Bronchial epithelial cell (primary cell): ENCODE measurements at places on chromosomes 4 and X. TPM values are rescaled to one million over a fixed set of nuclear protein-coding genes. Genes with fewer than 3 reads are reported as not detected.

DNA sequence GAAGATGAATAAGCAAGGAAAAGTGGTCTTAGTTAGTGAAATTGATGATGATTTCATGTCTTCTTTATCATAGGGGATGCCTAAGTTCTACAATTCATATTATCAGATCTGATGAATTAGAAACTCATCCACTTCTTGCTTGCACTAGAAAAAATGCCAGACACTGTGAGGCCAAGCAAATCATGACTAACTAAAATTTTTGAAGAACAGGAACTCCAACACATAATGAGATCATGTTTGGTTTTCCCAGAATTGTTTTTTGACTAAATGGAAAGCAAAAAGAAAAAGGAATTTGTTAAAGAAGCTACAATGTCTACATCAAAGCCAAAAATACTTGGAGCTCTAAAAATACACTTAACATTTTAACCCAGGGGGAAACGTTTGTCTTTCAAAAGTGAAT lies 120.4 kb downstream of the ARSF start:
- peak; percentile 14 for DNase-seq

- no peak for DNase-seq
These were observed 176.1 kb downstream of the AASDH start for GRCh38 chr4:56211202-56211601.

- no peak for DNase-seq
These were observed 49.4 kb upstream of the GUCY1A1 start for GRCh38 chr4:155617296-155617695.

DNA sequence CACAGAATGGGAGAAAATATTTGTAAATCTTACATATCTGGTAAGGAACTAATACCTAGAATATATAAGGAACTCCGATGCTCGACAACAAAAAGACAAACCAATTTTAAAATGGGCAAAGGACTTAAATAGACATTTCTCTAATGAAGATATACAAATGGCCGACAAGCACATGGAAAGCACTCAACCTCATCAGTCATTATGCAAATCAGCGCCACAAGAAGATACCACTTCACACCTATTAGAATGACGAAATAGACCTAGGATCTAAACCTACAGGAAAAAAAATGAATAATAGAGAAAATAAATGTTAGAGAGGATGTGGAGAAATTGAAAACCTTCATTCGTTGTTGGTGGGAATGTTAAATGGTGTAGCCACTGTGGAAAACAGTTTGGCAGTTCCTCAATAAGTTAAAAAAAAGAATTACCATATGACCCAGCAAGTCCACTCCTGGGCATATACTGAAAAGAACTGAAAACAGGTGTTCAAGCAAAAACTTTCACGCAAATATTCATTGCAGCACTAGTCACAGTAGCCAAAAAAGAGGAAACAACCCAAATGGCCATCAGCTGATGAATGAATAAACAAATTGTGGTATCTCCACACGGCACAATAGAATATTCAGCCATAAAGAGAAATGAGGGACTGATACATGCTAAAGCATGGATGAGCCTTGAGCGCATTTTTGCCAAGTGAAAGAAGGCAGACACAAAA lies 57.3 kb upstream of the WDR19 start:
- DNase-seq: no peak

DNA sequence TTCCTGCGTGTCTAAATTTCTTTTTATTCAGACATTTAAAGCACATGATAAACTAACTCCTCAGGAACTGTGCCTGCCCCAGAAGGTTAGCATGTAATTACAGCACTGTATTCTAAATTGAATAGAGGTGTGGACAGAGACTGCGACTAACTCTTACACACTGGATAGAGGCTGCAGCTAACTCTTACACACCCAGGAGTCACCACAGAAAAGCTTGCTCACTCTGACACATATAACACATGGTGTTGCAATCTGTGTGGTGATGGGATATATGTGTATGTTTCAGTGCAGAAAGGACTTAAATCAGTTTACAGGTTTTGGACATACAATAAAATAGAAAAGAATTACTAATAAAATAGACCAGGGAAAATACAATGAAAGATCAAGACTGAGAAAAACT lies 41.5 kb downstream of the SMAD1 start:
- peak; percentile 88 for DNase-seq

The ASMT gene
- under 0.01 and 0.13 TPM in 2 replicates for total RNA-seq

GRCh38 chr4:780716-781492 lies 45.0 kb downstream of the CPLX1 start:
- no peak for DNase-seq

DNA sequence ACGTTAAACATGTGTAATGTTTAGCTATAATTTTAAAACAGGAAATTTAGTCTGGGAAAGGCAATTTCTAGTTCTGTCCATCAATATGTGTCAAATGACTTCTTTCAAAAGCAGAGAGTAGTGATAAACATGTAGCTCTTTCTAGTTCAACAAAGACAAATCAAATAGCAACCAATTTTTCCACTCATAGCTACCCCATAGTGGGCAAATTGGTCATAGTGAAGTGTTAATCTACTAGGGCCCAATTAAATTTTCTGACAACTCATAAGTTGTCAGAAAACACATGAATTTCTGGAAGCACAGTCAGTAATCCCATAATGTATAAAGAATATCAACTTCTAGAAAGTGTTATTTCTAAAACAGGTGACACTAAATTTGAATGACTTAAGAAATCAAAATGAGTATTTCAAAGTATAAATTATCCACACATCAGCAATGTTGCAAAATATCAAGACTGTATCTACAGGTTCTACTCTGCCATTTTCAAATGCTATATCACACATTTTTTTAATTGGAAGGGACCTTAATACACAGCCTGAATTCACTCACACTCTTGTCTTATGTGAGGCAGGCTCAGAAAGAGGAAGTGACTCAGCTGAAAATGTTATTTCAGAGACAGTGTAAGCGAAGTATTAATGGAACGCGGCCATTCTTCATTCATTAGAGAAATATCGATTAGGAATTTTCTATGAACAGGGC lies 7.7 kb downstream of the OCIAD2 start:
- peak; percentile 34 for DNase-seq

The FRAS1 gene
- 12.2 and 13.7 TPM in 2 replicates for total RNA-seq

The CABS1 gene
- total RNA-seq: not detected in 2 replicates

The ZNF81 gene
- 2.4 and 3.8 TPM in 2 replicates for total RNA-seq

DNA sequence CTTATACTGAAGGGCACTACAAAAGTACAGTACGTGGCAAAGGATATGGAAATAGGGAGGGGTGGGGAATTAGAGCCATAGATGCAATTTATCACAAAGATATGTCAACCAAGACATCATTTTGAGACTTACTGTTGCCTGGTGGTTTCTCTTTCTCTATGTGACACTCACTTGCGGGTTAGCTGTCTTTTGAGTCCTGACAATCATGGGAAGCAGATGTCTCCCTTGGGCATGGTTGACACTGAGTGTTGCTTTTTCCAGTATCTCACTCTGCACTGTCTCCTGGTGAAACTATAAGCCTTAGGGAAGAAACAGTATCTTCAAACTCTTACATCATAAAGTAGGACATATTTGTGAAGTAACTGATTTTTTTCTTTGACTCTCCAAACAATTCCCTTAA lies 383.5 kb upstream of the LCORL start:
- no peak for DNase-seq

DNA sequence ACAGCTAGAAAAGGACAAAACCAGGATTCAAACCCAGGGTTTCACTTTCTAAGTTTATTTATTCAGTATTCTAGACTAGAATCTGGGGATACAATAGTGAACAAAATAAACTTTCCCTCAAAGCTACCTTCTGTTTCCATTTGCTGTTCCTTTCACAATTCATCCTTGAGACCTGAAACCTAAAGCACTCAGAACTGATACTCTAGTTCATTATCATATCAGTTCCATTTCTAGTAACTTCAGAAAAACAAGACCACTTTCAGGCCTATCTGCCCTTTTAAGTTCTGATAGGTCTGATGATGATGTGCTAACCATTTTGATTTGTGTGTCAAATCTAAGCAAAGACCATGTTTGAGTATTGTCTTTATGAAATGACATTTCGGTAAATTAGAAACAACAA lies 7.8 kb upstream of the XK start:
- DNase-seq: no peak

- peak; percentile 55 for DNase-seq
These were observed 26.7 kb downstream of the NR0B1 start for GRCh38 chrX:30282527-30282926.

DNA sequence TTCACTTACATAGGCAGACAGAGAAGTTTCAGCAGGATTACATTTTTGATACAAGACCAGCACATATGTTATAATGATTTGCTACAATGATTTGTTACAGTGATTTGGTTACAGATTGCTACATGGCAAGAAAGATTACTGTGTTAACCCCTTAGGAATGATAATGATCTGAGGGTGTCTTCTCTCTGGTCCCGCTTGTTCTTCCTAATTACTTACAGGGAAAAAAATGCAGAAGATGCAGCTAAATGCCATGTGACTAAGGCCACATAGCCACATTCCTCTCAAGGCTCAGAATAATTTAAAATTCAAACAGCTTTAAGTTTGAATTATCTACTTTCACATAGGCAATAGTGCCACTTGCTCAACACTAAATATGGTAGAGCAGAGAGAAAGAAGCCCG lies 9.7 kb upstream of the LAP3 start:
- DNase-seq: no peak

DNA sequence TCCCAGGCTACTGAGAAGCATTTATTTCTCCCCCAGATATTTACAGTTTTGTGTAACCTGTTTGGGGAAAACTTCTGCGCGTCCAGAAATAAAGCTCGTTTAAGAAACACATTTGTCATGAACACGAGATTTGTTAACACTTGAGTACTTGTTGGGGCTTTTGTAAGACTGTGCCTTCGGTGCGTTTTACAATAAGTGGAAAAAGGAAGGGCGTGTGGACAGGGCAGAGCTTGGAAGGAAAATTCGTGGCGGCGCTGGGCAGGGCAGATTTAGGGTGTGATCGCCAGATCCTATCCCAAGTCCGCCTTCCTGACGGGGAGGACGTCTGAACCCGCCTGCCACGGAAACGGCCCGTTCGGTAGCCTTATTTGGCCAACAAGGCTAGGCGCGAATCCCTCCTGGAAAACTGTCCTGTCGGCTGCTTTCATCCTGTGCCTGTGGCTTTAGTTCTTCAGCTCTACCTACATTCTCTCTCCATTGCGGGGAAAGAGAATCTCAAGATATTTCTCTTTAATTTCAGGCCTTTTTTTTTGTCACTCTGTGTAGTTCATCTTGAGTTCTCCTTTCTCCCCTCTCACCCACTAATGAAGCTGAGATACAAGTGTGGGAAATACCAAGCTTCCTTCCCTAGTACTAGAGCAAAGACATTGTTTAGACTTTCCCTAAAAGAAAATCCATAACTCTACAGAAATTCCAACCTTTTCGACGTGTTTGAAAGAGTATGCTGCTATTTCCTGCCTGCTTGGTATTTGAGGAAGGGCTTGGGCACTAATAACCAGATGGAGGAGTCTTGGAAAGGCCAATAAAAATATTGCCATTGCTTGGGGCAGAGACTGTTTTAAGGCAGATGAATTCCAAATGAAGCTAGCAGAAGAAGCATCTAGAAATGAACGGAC lies 982 bp downstream of the PDLIM5 start:
- DNase-seq: peak; percentile 85

DNA sequence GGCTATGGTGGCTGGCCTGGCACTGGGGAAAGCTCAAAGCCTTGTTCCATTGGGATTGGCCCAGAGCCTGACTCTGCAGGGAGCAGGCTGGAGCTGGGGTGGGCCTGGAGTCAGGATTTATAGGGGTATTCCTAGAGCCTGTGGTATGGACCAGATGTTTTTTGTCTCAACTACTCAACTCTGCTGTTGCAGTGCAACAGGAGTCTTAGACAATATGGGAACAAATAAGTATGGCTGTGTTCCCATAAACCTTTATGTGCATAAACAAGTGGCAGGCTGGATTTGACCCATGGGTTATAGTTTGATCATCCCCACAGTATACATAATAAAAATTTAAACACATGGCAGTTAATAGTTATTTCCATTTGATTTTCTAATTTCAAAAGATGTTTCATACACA lies 557.9 kb upstream of the ARX start:
- no peak for DNase-seq

- peak; percentile 8 for DNase-seq
These were observed 118.5 kb upstream of the PABPC4L start for GRCh38 chr4:134320048-134320447.

GRCh38 chrX:124346117-124346876 lies at the start of gene SH2D1A:
Gene SH2D1A, plus strand, starts transcription at chrX:124346563. Its CDS starts 80 bp downstream, at chrX:124346643.
- DNase-seq: no peak

- DNase-seq: no peak
These were observed 24.6 kb downstream of the ZRSR2 start for GRCh38 chrX:15814771-15815365.

- no peak for DNase-seq
These were observed 73.8 kb downstream of the WWC2 start for GRCh38 chr4:183172881-183173280.

The LINC00632 gene
- 0.26 and 0.53 TPM in 2 replicates for total RNA-seq

GRCh38 chr4:105509291-105509690 lies 35.4 kb upstream of the PPA2 start:
- DNase-seq: no peak

- DNase-seq: no peak
These were observed 192.5 kb upstream of the GATB start for GRCh38 chr4:151953312-151953711.

DNA sequence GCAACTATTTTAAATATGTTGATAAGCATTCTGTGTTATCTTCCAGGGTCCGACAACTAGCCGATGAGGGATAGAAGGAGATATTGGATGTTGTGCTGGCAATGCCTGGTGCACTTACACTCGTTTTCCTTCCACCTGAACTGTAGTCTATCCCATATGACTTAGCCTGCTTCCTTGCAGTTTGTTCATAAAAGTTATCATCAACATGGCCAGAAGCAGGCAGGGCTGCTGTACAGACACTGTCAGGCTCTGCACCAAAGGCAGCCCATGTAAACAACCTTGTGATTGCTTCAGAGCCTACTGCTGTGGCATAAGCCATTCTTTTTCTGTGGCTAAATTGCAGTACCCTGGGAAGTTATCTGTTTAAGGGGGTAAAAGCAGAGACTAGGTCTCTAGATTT lies 1.6 kb downstream of the MAPK10 start:
- DNase-seq: no peak

DNA sequence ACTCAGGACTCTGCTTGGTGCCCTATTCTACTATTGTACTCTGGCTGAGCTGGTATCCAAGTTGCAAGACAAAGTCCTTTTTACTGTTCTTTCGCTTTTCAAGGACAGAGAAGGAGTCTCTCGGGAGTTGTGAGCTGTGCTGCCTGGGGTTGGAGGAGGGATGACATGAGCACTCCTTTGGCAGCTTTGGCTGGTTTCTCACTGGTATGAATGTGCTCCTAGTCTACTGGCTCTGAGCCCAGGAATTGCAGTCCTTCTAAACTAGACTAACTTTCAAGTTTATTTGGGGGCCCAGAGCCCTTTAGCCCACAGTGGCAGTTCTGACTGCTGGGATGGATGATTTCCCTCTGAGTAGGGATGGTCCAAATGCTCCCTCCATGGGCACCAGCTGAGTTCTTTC lies 997.1 kb downstream of the RAB28 start:
- no peak for DNase-seq
